ENCODE measurements at places on chromosomes 11 and 22. TPM values are rescaled to one million over a fixed set of nuclear protein-coding genes. Genes with fewer than 3 reads are reported as not detected.

BRSK2 gene
- total RNA-seq: 1.9 TPM

ABCC8 gene
- not detected for total RNA-seq

OR4D5 gene
- total RNA-seq: not detected

- no peak for DNase-seq
- no peak overlapping the region for H3K4me3 ChIP-seq
- peaks cover 6% of the 10 kb centered on the region for H3K36me3 ChIP-seq
- no peak overlapping the region for H3K27ac ChIP-seq
These were observed 6.8 kb downstream of the APOL3 start for GRCh38 chr22:36153501-36154422.

DNA sequence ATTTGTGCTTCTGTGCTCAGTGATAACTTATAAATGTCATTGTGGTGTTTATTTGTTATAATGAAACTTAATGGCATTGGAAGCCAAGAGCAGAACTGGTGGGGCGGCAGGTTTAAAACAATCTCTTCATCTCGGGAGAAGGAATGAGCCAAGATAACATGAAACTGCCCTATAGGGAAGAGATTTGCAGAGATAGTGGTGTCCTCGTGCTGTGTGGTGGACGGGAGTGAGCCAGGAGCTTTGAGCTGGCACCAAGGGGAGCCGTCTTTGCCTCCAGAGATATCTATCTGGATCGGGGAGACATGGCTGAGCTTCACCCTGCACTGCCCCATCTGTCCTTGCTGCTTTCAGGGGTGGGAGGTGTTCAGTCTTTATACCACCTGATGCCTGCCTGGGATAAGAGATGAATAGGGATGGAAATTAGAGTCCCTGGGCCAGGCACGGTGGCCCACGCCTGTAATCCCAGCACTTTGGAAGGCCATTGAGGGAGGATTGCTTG, 189.6 kb downstream of the ST3GAL4 start:
- H3K4me1 ChIP-seq: peaks cover 4% of the 10 kb centered on the region
- no peaks in the 10 kb centered on the region for H3K27me3 ChIP-seq
- no peak overlapping the region for H3K4me3 ChIP-seq
- no peak overlapping the region for H3K27ac ChIP-seq

GRCh38 chr11:110972106-110972505, 259.9 kb upstream of the ARHGAP20 start:
- no peak overlapping the region for H3K27ac ChIP-seq
- no peak overlapping the region for H3K4me3 ChIP-seq

GRCh38 chr22:30628491-30628890, 7.1 kb upstream of the SLC35E4 start:
- no peak overlapping the region for H3K4me3 ChIP-seq
- DNase-seq: no peak
- no peaks in the 10 kb centered on the region for H3K27me3 ChIP-seq
- H3K27ac ChIP-seq: no peak overlapping the region

- DNase-seq: no peak
- H3K27ac ChIP-seq: no peak overlapping the region
- no peaks in the 10 kb centered on the region for H3K36me3 ChIP-seq
- no peak overlapping the region for H3K4me3 ChIP-seq
- no peaks in the 10 kb centered on the region for H3K4me1 ChIP-seq
These were observed 37.9 kb downstream of the OR6Q1 start for GRCh38 chr11:58068655-58069054.

DNA sequence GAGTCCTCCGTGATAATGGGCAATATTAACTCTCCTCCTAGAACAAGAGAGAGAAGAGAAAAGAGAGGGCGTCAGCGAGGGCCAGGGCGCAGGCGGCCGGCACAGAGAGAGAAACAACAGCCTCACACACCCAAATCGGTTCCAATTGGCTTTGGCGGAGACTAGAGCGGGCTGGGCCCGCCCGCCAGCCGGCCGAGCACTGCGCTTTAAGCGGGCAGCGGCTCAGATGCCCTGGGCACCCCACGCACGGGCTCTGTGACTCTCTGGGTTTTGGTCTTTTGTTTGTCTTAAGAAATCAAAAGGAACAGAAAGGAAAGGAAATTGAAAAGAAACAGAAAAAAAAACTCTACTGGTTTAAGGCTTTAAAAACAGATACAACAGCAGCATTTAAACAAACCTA, 17.0 kb downstream of the SLC22A12 start:
- H3K4me1 ChIP-seq: no peaks in the 10 kb centered on the region
- H3K36me3 ChIP-seq: no peaks in the 10 kb centered on the region
- no peak for DNase-seq
- H3K27me3 ChIP-seq: peaks cover 13% of the 10 kb centered on the region
- no peak overlapping the region for H3K4me3 ChIP-seq

DNA sequence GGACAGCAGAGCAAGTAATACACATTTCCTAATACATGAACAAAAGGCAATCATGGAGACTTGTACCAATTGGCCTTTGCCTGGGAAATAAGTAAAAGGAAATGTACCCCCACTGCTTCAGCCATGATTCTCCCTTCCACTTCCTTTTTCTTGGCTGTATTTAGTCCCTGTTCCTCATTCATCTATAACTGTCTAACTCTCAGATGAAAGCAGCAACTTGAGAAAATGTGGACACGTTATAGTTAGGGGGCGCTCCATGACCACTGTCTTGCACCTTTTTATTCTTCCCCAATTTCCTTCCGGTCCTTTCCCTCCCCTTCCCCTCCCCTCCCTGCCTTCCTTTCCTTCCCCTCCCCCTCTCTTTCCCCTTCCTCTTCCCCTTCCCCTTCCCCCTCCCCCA, 61.3 kb upstream of the BARX2 start:
- no peak overlapping the region for H3K4me3 ChIP-seq
- no peak for DNase-seq
- H3K36me3 ChIP-seq: no peaks in the 10 kb centered on the region
- peaks cover 11% of the 10 kb centered on the region for H3K27me3 ChIP-seq
- no peak overlapping the region for H3K27ac ChIP-seq

GRCh38 chr11:102012946-102013345, 34.3 kb upstream of the CFAP300 start:
- H3K27ac ChIP-seq: no peak overlapping the region
- no peaks in the 10 kb centered on the region for H3K27me3 ChIP-seq
- H3K36me3 ChIP-seq: no peaks in the 10 kb centered on the region
- no peak for DNase-seq

- H3K4me1 ChIP-seq: peaks cover 25% of the 10 kb centered on the region
- peaks cover 21% of the 10 kb centered on the region for H3K27me3 ChIP-seq
- no peaks in the 10 kb centered on the region for H3K36me3 ChIP-seq
- no peak overlapping the region for H3K4me3 ChIP-seq
- no peak overlapping the region for H3K27ac ChIP-seq
These were observed 39.4 kb upstream of the CEP295 start for GRCh38 chr11:93622043-93622442.

- DNase-seq: no peak
- no peak overlapping the region for H3K27ac ChIP-seq
- H3K36me3 ChIP-seq: no peaks in the 10 kb centered on the region
- peaks cover 9% of the 10 kb centered on the region for H3K27me3 ChIP-seq
- H3K4me1 ChIP-seq: no peaks in the 10 kb centered on the region
These were observed 42.8 kb downstream of the GLYAT start for GRCh38 chr11:58688789-58689503.

DNA sequence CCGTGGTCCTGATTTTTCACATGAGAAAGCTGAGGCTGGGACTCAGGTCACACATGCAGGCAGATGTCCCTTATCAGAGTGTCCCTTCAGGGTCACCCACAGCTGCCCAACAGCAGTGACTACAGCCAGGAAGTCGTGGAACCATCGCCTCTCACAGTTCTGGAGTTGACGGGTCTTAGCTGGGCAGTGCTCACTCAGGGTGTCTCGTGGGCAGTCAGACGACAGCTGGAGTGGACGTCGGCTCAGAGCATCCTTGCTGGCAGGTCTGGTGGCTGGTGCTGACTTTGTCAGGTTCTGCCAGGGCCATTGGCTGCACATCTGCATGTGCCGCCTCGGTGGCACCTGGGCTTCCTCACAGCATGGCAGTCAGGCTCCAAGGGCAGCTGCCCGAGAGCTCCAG, 35.6 kb upstream of the TH start:
- H3K4me1 ChIP-seq: peaks cover 1% of the 10 kb centered on the region
- H3K27me3 ChIP-seq: peaks cover 11% of the 10 kb centered on the region
- no peak overlapping the region for H3K4me3 ChIP-seq
- H3K27ac ChIP-seq: no peak overlapping the region
- H3K36me3 ChIP-seq: no peaks in the 10 kb centered on the region
- DNase-seq: peak; percentile 77

- no peaks in the 10 kb centered on the region for H3K36me3 ChIP-seq
- no peak overlapping the region for H3K4me3 ChIP-seq
- H3K4me1 ChIP-seq: no peaks in the 10 kb centered on the region
- no peak overlapping the region for H3K27ac ChIP-seq
These were observed 40.5 kb downstream of the GGTLC2 start for GRCh38 chr22:22684580-22685561.

DNA sequence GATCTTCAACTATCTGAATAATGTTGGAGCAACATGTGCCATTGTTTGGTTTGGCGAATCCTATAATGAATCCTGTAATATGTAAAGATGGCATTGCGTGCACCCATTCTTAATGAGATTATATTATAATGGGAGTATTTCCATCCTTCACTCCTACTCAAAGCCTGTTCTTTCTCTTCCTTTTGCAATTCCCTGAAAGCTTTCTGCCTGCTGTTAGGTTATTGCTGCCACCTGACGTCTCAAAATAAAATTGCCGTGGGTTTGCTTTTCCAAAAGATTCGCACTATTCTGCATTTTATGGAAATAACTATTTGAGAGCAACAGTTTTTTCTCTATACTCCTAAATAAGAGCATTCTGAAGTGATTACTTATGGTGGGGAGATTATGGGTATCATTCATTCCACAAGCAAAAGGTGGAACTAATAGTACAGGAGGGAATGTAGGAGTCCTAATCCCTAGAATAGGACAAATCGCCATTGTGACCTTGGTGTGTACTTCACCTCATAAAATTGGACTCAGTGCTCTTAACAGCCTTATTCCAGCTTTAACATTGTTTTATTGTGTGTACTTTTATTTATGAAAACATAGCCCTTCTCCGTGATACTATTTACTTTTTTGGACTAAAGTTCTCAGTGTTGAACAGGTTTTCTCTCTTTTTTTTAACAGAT, 69.6 kb upstream of the ALKBH3 start:
- no peaks in the 10 kb centered on the region for H3K27me3 ChIP-seq
- no peak overlapping the region for H3K4me3 ChIP-seq
- H3K27ac ChIP-seq: no peak overlapping the region
- no peaks in the 10 kb centered on the region for H3K4me1 ChIP-seq
- no peak for DNase-seq
- H3K36me3 ChIP-seq: peaks cover 11% of the 10 kb centered on the region

- peaks cover 42% of the 10 kb centered on the region for H3K27me3 ChIP-seq
- H3K4me3 ChIP-seq: no peak overlapping the region
- H3K27ac ChIP-seq: no peak overlapping the region
- H3K36me3 ChIP-seq: no peaks in the 10 kb centered on the region
- DNase-seq: no peak
- H3K4me1 ChIP-seq: no peaks in the 10 kb centered on the region
These were observed 1130.3 kb upstream of the CNTN5 start for GRCh38 chr11:97890466-97890865.

GRCh38 chr22:42645341-42645937, 3.8 kb downstream of the CYB5R3 start:
- peaks cover 79% of the 10 kb centered on the region for H3K4me1 ChIP-seq
- H3K27me3 ChIP-seq: no peaks in the 10 kb centered on the region
- H3K27ac ChIP-seq: peak overlapping the region; percentile 96

DNA sequence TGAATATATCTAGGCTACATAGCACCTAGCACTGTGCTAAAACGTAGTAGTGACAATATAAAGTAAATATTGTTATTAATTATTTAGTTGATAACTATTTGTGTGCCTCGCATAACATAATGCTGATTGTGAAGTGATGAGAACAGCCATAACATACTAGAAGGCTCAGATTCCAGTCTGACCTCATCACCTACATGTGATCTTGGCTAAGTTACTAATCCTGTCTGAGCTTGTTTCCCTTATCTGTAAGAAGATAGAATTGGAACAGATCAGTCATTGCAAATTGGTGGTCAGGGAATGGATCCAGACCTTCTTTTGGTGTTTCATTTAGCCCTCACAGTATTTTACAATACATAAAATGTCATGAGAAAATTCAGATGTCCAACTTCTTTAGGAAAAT, 103.4 kb upstream of the SEZ6L start:
- H3K27me3 ChIP-seq: no peaks in the 10 kb centered on the region
- H3K36me3 ChIP-seq: no peaks in the 10 kb centered on the region
- no peak for DNase-seq
- no peak overlapping the region for H3K4me3 ChIP-seq
- H3K27ac ChIP-seq: no peak overlapping the region

DNA sequence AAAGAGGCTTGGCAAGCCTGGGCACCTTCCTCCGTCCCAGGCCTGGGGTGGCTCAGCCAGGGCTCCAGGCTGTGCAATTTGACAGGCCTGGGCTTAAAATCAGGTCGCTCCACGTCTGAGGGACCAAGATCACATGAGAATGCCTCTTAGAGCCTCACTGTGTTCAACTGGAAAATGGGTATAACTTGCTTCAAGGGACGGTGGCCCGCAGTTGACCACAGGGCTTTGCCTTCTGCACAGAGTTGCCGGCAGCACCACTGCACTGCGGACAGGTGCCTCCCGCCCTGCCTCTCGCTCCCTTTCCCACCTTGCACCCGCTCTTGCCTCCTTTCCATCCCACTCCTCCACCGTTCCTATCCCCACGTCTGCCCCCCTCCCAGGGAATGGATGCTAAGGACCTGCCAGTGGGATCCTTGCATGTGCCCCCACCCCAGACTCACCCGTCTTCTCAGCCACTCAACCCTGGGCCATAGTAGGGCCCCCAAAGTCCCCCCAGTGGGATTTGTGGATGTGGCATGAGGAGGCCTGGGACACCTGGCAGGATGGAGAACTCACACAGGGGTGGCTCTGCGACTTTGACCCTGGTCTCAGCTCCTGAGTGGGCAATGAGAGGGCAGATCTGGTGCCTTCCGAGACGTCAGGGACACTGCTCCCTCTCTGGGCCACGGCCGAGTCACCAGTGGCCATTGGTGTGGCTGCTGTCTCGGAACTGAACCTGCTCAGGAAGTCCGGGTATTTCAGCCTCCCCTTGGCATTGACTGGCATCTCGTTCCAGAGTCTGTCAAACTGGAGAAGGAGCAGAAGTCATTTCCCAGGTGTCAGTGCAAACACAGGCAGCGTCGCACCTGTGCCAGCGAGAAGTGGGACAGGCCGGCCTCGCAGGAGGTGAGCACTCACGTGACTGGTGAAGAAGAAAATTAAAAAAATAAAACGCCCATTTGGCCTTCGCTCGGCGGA, 128.0 kb downstream of the MPPED1 start:
- H3K36me3 ChIP-seq: no peaks in the 10 kb centered on the region
- H3K4me1 ChIP-seq: no peaks in the 10 kb centered on the region
- H3K27me3 ChIP-seq: peaks cover 2% of the 10 kb centered on the region
- DNase-seq: peak; percentile 70

DNA sequence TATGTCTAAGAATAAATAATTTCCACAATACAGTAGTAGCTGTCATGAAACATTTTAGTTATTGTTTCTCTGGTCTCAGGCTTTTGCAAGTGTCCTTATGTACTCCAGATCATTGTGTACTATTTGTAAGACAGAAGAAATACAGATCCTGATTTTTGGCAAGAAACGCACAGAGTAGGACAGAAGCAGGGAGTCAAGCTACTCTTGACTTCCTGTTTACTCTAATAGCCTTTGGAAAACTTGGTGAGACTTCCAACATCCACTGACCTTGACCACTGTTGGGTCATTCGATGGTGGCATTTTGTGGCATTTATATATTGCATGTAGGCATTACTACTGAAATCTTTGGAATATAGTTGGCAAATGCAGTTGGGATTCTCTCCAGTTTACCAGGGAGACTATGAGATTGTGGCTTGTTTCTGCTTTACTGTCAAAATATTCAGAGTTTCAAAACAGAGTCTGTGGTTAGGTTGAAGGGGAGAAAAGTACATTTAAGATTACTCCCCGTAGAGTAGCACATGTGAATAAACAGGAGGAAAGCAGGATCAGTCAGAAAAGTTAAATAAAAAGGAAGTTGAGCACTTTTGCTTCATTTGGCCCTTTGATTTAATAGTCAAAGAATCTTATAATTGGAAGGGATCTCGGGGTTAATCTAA, 726.1 kb upstream of the CCDC90B start:
- no peaks in the 10 kb centered on the region for H3K4me1 ChIP-seq
- H3K36me3 ChIP-seq: no peaks in the 10 kb centered on the region
- no peak overlapping the region for H3K4me3 ChIP-seq
- H3K27me3 ChIP-seq: no peaks in the 10 kb centered on the region

Data from osteocyte (in vitro differentiated cells).